ENCODE measurements at places on chromosomes 1 and 21. TPM values are rescaled to one million over a fixed set of nuclear protein-coding genes. Genes with fewer than 3 reads are reported as not detected.

GNB1 gene
- 154 TPM for total RNA-seq

LRRC40 gene
- total RNA-seq, result 10.2 TPM

GJA5 gene
- 8.1 TPM for total RNA-seq

REN gene
- total RNA-seq, result not detected

NBPF15 gene
- total RNA-seq, result 6.7 TPM

CNTN2 gene
- 0.38 TPM for total RNA-seq

MROH9 gene
- not detected for total RNA-seq

LDLRAD1 gene
- total RNA-seq, result not detected

CCDC190 gene
- 0.27 TPM for total RNA-seq

DIP2A gene
- 21.6 TPM for total RNA-seq

LPAR3 gene
- 16.9 TPM for total RNA-seq

SEMA4A gene
- total RNA-seq, result 1.4 TPM

RBBP4 gene
- total RNA-seq, result 89.7 TPM

FMO2 gene
- total RNA-seq, result 59.2 TPM

PCSK9 gene
- total RNA-seq, result not detected

SPATA6 gene
- total RNA-seq, result 9.8 TPM

PYGO2 gene
- 13.2 TPM for total RNA-seq

TNFRSF9 gene
- not detected for total RNA-seq

GBP4 gene
- total RNA-seq, result 7.4 TPM

UBR4 gene
- total RNA-seq, result 58.1 TPM

CZIB gene
- total RNA-seq, result 58.3 TPM

CHI3L2 gene
- total RNA-seq, result 3.7 TPM

LAMTOR2 gene
- 64.4 TPM for total RNA-seq

BRINP3 gene
- total RNA-seq, result 0.05 TPM

FCRL6 gene
- total RNA-seq, result 0.32 TPM

SIM2 gene
- not detected for total RNA-seq

PTGS2 gene
- 1.0 TPM for total RNA-seq

PDC gene
- not detected for total RNA-seq

CXADR gene
- 21.1 TPM for total RNA-seq

EDARADD gene
- total RNA-seq, result 0.78 TPM
